Activated T-cell treated with anti-CD3 and anti-CD28 coated beads, Interleukin-2, amount 50 U/mL, for 72 hours (primary cell): ENCODE measurements at places on chromosomes 5 and 9. TPM values are rescaled to one million over a fixed set of nuclear protein-coding genes. Genes with fewer than 3 reads are reported as not detected.
A peak's percentile ranks its signal among the peaks of the same experiment; 100 is the strongest.

- H3K27ac ChIP-seq, result no peak overlapping the region
- DNase-seq, result no peak
- peaks cover 8% of the 10 kb centered on the region for H3K4me1 ChIP-seq
- H3K36me3 ChIP-seq, result no peaks in the 10 kb centered on the region
- no peaks in the 10 kb centered on the region for H3K27me3 ChIP-seq
Measured at GRCh38 chr9:116547729-116548426, 139.2 kb upstream of the TRIM32 start.

DNA sequence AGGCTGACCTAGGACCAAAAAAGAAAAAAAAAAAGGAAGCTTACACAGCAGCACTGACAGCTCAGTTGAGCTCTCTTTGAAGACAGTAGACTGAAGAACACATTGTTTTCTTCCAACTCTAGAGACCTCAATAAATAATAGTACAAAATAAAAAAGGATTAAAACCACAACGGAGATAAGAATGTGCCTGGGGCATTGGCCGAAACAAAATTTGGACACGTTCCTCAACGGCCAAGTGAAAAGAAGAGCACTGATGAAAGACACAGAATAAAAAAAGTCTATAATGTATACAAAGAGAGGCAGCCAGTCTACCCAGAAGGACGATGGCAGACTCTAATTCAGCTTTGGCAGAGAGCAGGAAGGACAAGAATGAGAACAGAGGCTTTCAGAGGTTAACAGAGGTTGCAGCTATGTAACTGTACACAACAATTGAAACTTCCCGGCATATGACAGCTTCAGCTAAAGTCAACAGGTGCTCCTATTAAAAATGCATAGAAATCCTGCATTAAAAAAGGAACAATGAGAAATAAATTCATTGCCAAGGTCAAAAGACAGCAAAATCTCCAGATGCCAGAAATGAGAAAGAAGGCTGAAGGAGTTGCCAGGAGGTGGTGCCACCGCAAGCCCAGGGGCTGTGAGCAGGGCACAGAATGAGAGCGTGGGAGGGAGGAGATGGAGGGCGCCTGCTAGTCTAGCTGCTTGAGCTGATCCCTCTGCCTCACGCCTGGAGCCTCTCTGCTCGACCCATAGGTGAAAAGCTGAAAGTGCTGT, 113.9 kb downstream of the DCP2 start:
- H3K36me3 ChIP-seq, result no peaks in the 10 kb centered on the region
- peaks cover 7% of the 10 kb centered on the region for H3K27me3 ChIP-seq
- peak; percentile 12 for DNase-seq
- no peak overlapping the region for H3K4me3 ChIP-seq

The ACOT12 gene
- total RNA-seq, result not detected

GRCh38 chr9:122991370-122991830, 42.1 kb upstream of the GPR21 start:
- H3K4me3 ChIP-seq, result no peak overlapping the region
- H3K27me3 ChIP-seq, result no peaks in the 10 kb centered on the region
- H3K36me3 ChIP-seq, result no peaks in the 10 kb centered on the region

GRCh38 chr5:6667648-6668047, 34.4 kb downstream of the SRD5A1 start:
- H3K36me3 ChIP-seq, result peaks cover 1% of the 10 kb centered on the region
- no peak overlapping the region for H3K4me3 ChIP-seq
- no peak overlapping the region for H3K27ac ChIP-seq
- no peaks in the 10 kb centered on the region for H3K4me1 ChIP-seq

DNA sequence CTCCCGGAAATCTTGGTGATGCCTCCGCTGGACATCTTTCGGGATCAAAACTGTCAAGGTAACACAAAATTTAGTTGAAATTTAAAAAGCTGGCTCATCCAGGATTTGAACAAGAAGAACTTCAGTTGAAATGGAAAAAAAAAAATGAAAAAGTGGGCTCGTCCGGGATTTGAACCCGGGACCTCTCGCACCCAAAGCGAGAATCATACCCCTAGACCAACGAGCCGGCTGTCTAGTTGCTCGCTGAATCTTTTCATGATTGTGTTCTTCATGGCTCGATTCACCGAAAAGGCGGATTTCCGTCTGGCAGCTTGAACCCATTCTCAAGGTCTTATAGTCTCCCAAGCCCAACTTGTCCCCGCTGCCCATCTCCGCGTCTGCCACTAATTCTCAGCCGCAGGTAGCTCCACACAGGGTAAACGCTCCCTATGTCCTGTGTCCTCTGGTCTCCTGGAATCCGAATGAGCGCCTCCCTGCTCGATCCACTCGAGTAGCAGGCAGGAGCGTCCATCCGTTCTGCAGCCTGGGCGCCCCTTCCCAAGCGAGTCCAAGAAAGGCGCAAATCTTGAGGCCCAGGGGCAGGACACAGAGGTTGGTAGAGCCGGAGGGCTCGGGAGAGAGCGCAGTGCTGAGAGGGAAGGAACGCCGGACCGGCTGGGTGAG, 16.2 kb downstream of the TRIM7 start:
- H3K27ac ChIP-seq, result peak overlapping the region; percentile 100
- no peaks in the 10 kb centered on the region for H3K27me3 ChIP-seq
- peak overlapping the region; percentile 100 for H3K4me3 ChIP-seq
- peaks cover 10% of the 10 kb centered on the region for H3K36me3 ChIP-seq
- DNase-seq, result peak; percentile 79

GRCh38 chr5:3511934-3512333, 83.7 kb upstream of the IRX1 start:
- no peaks in the 10 kb centered on the region for H3K27me3 ChIP-seq
- H3K36me3 ChIP-seq, result peaks cover 2% of the 10 kb centered on the region
- no peak for DNase-seq
- no peaks in the 10 kb centered on the region for H3K4me1 ChIP-seq

The ELAVL2 gene
- total RNA-seq, result not detected
